Fibroblast of the aortic adventitia (primary cell): ENCODE measurements at places on chromosomes 11 and 22. TPM values are rescaled to one million over a fixed set of nuclear protein-coding genes. Genes with fewer than 3 reads are reported as not detected.

DNA sequence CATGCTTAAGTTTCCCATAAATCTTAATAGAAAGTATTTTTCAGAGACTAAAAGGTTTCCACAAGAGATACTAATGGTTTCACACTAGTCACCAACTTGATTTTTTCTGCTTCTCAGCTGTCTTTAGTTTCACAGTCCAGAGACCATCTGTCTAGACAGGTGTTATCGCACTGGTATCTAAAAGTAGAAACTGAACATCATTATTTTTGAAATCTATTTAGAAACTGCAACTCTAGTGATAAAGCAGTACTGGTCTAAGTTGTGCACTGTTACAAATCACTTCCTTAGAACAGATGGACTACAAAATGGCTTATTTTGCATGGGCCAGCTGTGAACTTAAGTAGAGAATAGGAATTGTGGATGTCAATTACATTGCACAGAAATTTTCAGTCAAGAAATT lies 78.0 kb downstream of the CNTN5 start:
- DNase-seq, result no peak

DNA sequence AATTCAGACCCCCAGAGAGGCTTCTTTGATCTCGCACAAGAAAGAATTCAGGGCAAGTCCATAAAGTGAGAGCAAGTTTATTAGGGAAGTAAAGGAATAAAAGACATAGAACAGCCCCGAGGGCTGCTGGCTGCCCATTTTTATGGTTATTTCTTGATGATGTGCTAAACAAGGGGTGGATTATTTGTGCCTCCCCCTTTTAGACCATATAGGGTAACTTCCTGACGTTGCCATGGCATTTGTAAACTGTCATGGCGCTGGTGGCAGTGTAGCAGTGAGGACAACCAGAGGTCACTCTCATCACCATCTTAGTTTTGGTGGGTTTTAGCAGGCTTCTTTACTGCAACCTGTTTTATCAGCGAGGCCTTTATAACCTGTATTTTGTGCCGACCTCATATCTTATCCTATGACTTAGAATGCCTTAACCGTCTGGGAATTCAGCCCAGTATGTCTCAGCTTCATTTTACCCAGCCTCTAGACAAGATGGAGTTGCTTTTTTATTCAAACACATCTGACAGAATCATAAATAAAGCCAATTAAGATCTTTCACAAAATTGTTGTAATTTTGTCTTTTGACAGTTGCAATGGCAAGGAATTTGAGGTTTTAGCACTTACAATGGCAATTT lies 7.6 kb downstream of the DDIAS start:
- peak; percentile 23 for DNase-seq

DNA sequence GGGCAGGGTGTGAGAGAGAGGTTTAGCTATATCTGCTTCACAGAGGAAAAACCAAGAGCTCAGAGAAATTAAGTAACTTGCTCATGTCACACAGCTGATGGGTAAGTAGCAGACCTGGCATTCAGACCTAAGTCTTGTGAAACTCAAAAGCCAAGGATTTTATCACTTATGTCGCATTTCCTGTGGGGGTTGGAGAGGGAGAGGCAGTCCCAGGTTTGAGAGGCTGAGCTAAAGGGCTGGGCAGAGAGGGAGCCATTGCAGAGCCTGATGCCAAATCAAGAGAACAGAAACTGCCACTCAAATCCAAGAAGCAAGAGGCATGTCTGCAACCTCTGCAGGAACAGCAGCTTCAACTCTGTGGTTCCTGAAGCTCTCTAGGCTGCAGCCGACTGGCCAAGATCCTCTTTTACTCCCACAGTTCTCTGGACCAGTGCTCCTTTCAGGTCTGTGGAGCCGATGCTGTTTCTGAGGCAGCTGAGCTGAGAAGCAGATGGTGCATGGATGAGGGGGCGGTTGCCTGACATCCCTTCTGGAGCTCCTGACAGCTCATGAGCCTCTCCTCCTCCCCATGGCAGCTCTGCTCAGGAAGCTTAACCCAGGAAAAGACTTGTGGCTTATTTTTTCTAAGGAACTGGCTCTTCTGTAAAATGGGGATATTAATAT lies 47.6 kb upstream of the NAV2 start:
- DNase-seq, result peak; percentile 76

GRCh38 chr22:43734370-43735150 lies 77.5 kb downstream of the EFCAB6 start:
- no peak for DNase-seq

DNA sequence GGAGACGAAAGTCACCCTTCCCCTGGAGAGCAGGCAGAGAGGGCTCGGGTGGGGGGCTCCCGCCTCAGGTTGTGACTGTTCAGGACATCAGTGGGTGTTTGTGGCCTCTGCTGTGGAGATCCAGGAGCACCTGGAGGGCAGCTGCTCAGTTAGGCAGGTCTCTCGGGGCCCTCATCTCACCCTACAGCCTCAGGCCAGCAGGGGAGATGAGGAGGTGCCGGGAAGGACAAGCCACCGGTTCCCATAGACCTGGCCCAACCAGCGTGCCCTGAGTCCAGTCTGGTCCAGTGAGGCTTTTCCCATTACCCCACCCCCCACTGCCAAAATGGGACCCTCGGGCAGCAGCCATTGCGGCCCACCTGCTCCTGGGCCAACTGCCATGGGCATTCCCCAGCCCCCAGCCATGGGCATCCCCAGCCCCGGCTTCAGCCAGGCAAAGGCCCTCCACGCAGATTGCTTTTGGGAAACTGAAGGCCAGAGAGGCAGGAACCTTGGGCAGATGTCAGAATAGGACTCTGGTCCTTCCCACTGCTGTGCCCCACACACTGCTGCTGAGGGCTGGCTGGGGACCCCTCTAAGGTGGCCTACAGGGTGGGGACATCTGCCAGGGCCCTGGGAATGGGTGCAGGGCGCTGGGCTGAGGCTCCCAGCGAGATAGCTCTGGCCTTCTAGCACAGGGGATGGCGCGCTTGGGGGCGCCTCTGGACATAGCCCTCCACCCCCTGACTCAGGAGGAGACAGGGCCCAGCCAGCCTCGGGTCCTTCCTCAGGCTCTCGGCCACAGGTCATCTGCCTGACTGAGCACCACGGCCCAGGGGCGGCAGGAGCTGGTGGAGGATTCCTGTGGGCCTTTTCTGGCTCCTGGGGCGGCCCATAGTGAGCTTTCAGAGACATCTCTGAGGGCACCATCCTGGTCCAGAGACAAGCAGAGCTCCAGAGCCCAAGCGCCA lies 4.8 kb downstream of the PIM3 start:
- DNase-seq, result no peak

- DNase-seq, result peak; percentile 30
Observed at GRCh38 chr22:31504282-31504681, 7.9 kb downstream of the SFI1 start.

DNA sequence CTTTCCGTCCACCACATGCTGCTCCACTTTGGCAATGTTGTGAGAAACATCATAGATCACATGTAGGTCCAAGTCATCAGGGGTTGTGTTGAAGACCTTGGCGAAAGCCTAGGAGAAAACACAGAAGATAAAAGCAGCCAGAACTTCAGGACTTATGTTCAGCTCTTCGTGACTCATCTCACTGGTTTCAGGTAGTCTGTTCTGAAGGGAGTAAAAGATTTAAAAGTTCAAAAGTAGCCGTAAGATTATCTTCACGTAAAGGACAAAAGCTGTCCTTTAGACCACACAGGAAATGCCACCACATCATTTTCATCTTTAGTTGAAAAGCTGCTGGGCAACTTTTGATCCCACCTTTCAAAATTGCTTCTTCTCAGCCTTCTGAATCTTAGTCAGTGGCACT lies 16.9 kb downstream of the RTCB start:
- no peak for DNase-seq

GRCh38 chr22:42863349-42863961 lies 6.4 kb upstream of the ARFGAP3 start:
- DNase-seq, result peak; percentile 74

- DNase-seq, result peak; percentile 65
Observed at GRCh38 chr11:96748639-96749370, 359.0 kb downstream of the JRKL start.

DNA sequence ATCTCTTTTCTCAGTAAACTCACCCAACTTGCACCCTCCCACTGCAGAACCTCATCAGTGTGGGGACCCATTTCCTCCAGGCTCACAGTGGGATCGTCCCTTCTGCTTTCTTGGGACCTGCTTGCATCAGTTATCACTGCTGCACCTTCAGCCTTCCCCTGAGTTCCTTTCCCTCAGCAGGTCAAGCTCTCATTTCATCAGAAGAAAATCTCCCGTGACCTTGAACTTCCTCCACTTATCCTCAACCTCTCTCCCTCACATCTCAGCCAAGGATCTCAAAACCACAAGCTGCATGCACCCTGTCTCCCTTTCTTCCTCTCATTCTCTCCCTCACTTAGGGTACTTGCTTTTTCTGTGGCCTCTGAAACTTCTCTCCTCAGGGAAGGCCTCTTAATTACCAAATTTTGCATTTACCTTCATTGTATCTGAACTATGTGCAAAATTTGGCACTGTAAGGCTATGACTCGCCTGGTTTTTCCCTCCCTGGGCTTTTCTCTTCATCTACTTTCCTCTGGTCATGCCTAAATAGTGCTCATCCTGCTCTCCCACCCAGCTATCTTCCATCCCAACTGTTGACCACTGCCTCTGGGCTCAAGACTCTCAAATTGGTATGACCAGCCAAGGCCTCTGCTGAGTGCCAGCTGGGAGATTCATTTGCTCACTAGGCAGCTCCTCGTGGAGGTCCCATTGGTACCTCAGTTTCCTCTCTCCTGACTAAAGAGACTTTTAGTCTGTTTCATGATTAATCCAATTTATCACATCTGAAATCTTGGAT lies 2.7 kb upstream of the RCE1 start:
- DNase-seq, result peak; percentile 23

GRCh38 chr11:5476186-5476819 lies 12.2 kb upstream of the OR52D1 start:
- DNase-seq, result peak; percentile 71

DNA sequence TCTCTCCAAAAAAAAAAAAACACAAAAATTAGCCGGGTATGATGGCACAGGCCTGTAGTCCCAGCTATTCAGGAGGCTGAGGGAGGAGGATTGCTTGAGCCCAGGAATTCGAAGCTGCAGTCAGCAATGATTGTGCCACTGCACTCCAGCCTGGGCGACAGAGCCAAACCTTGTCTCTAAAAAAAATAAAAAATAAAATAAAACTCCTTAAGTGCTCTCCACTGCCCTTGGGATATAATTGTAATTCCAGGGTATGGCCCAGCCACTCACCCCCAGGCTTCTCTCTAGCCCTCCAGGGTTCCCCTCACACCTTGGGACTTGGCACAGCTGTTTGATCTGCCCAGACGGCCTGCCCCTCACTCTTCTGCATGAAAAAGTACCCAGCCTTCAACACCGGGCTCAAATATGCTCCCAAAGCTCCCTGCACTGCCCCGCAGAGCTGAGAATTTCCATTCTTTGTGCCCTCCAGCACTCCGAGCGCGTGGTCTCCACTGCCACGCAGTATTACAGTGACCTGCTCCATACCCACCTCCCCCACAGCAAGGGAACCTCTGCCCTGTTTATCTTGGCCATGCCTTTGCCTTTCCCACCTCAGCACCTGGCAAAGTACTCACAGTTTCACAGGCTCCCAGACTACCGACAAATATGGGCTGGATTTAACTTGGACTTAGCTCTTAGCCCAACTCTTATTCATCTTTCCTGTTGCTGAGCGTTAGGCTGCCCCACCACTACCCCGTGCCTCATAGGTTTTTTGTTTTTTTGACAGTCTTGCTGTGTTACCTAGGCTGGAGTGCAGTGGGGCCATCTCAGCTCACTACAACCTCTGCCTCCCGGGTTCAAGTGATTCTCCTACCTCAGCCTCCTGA lies 7.6 kb upstream of the FTH1 start:
- DNase-seq, result peak; percentile 50

- no peak for DNase-seq
Observed at GRCh38 chr11:126190792-126191191, 20.7 kb downstream of the RPUSD4 start.

DNA sequence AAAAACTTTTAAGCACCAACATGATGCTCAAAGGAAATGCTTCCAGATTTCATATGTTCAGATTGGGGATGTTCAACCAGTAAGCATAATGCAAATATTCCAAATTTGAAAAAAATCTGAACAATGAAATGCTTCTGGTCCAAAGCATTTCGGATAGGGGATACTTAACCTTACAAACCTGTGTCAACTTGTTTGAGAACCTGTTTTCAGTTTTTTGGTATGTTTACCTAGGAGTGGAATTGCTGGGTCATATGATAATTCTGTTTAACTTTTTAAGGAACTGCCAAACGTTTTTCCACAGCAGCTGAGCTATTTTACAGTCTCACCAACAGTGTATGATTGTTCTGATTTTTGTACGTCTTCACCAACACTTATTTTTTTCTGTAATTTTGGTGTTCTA lies 23.7 kb downstream of the FAR1 start:
- DNase-seq, result no peak

DNA sequence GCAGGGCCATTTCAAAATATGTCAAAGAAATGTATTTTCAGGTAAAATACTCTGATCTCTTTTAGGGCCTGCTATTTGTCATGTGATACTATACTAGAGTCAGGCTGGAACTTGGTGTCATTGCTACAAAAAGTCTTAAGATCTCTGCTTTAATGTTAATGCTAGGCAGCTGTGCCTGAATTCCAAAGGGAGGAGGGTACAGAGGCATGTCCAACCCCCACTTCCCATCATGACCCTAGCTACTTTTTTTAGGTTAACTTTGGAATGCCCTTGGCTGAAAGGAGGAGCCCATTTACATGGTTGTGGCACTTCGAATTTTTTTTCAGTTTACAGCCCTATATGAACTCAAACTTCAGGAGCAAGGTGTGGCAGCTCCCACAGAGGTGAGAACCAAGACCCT lies 58.1 kb downstream of the OSBP2 start:
- DNase-seq, result no peak

- DNase-seq, result no peak
Observed at GRCh38 chr22:20024225-20024624, 3.3 kb downstream of the TANGO2 start.

DNA sequence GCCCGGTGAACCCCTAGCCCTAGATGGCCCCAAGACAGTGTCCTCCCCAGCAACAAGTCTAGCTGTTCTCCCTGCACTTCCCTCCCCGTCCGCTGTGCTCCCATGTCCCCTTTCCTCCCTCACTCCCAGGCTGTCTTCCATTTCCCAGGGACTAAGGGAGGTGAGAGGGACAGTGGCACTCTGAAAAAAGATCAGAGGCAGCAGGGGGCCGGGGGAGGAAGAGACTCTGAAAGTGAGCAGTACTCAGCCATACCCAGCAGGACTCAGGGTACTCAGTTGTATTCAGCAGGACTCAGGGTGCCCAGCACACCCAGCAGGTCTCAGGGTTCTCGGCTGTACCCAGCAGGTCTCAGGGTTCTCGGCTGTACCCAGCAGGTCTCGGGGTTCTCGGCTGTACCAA lies 48.4 kb upstream of the THY1 start:
- peak; percentile 18 for DNase-seq

GRCh38 chr11:111081021-111081511 lies 164.5 kb upstream of the POU2AF2 start:
- no peak for DNase-seq

GRCh38 chr11:119518746-119519730 lies 96.1 kb upstream of the THY1 start:
- DNase-seq, result peak; percentile 53

GRCh38 chr11:112303616-112304015 lies 43.0 kb upstream of the PLET1 start:
- no peak for DNase-seq

GRCh38 chr11:44591557-44591956 lies 26.1 kb downstream of the CD82 start:
- DNase-seq, result no peak

GRCh38 chr11:74937696-74938475 lies 11.0 kb downstream of the XRRA1 start:
- peak; percentile 30 for DNase-seq

AQP11 gene
- total RNA-seq, result 2.8 and 3.3 TPM in 2 replicates

PRRG4 gene
- 0.36 and 0.49 TPM in 2 replicates for total RNA-seq

HTR3B gene
- not detected in 2 replicates for total RNA-seq

OR6A2 gene
- 0.27 and 0.33 TPM in 2 replicates for total RNA-seq

POTEH gene
- total RNA-seq, result not detected in 2 replicates

MS4A2 gene
- total RNA-seq, result 0.16 TPM in 1 of 2 replicates, not detected in the other

RANBP1 gene
- 160 and 191 TPM in 2 replicates for total RNA-seq

MYEOV gene
- total RNA-seq, result 7.0 TPM in 1 of 2 replicates, not detected in the other
